Smooth muscle cell of the brain vasculature (primary cell): ENCODE measurements at places on chromosomes 12 and 14.

DNA sequence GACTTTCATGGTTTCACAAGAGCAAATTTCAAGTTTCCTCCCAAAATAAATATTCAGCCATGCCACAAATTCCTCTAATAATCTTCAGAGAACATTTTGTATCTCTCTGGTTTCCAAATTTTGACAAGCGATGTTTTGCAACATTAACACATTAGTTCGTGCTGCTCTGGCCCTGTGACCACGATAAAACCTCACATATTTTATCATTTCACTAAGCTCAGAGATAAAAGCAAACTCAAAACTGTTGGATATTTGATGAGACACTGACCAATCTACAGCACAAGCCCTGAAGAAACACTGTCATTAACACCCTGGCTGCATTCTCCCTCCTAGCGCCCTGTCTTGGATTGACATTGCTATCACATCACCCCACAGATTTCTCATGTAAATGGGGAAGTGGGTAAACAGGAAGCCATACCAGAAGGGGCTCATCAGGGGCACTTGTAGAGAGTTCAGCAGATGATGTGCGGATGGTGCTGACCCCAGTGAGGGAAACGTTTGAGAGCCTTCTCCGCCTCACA lies 264.3 kb downstream of the PRKD1 start:
- DNase-seq: no peak

GRCh38 chr14:101824339-101824727 lies 62.8 kb downstream of the PPP2R5C start:
- no peak for DNase-seq

- DNase-seq: no peak
These were observed at the start of gene LMNTD1 for GRCh38 chr12:25553098-25553497. Gene LMNTD1 (minus strand): TSS chr12:25553283. CDS start chr12:25552959, 324 bp downstream.

- DNase-seq: no peak
These were observed 62.2 kb downstream of the EMP1 start for GRCh38 chr12:13258717-13259119.

GRCh38 chr12:28223025-28223554 lies 32.8 kb downstream of the CCDC91 start:
- no peak for DNase-seq

GRCh38 chr12:45557016-45557415 lies 172.5 kb upstream of the ARID2 start:
- no peak for DNase-seq

GRCh38 chr12:22046968-22047390 lies 961 bp downstream of the CMAS start:
- DNase-seq: no peak

- no peak for DNase-seq
These were observed 153.0 kb upstream of the DIO2 start for GRCh38 chr14:80364274-80364673.

GRCh38 chr12:46395388-46395787 lies 22.8 kb upstream of the SLC38A2 start:
- DNase-seq: no peak

GRCh38 chr14:95286645-95287044 lies 33.1 kb downstream of the CLMN start:
- DNase-seq: no peak

DNA sequence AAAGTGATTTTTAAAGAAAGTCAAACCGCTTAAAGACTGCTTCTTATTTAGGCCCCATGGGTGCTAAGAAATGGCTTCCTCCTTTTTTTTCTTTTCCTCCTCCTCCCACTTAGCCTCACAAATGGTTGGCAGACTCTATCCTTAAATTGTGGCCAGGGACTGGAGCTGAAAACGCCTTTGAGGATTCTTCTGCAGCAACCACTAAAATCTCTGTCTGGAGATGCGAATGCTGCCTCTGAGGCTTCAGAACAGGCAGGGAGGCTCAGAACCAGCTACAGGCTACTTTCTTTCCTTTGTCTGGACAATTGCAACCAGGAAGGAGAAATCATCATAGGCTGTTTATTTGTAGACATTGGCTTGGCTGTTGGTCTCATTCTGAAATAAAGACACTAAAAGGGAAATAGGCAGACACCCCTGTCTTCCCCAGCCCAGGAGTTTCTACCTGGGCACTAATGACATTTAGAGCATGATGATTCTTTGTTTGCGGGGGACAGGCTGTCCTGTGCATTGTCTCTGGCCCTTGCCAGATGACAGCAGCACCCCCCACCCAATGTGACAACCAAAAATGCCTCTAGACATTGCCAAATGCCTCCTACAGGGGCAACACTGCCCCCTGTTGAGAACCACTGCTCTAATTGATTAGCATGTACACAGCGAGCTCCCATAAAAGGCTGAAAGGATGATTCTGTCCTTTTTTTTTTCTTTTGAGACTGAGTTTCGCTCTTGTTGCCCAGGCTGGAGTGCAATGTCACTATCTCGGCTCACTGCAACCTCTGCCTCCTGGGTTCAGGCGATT lies 50.3 kb downstream of the MAP1LC3B2 start:
- DNase-seq: no peak

GRCh38 chr12:45648070-45648469 lies 81.4 kb upstream of the ARID2 start:
- DNase-seq: no peak

DNA sequence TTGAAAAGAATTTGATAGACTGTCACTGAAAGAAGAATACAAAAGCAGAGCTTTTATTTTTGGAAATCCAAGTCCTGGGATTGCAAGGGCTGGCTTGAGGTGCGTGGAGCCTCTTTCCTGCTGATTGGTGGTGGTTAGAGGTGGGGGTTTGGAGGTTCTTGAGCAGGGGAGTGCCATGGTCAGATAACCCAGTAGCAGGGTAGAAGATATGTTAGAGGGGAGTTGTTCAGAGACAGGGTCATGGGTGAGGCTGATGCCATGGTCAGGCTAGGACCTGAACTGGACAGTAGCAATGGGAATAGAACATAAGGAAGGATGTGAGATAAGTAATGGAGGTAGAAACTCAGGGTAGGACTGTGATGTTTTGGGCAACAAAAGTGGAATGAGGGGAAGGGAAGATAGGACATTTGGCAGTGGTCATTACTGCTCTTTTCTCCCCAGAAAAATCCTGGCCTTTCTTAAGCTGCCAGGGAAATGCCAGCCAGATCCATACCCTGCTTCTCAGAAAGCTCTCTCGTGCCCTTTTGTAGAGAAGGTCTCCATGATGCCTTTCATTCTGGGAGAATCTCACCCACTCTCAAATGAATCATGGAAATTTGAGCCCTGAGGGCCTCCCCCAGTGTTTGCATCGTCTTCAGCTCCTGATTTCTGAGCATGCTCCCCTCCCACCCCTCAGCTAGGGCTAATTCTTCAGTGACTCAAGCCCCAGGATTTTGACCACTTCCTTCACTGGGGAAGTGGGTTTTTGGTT lies 9.5 kb downstream of the EMP1 start:
- peak; percentile 83 for DNase-seq

GRCh38 chr14:23729720-23730387 lies 93.7 kb downstream of the DHRS2 start:
- DNase-seq: no peak

DNA sequence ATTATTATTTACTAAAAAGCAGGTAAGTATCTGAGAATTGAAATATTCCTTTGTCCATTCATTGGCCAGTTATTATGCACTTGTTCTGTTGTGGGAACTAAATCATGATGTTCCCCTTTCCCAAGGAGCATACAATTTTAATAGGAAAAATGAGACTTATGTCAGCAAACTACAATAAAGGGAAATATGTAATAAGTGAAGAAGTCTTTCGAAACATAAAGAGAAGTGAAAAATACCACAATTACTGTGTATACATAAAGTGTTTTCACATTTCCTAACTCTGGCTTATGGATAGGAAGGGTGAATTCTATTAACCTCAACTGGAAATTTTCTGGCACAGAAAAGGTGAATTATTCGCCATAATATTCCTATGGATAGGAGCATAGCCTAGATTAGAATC lies 78.4 kb upstream of the DNM1L start:
- DNase-seq: no peak

- DNase-seq: no peak
These were observed 43.2 kb downstream of the GALNT4 start for GRCh38 chr12:89481213-89481914.

DNA sequence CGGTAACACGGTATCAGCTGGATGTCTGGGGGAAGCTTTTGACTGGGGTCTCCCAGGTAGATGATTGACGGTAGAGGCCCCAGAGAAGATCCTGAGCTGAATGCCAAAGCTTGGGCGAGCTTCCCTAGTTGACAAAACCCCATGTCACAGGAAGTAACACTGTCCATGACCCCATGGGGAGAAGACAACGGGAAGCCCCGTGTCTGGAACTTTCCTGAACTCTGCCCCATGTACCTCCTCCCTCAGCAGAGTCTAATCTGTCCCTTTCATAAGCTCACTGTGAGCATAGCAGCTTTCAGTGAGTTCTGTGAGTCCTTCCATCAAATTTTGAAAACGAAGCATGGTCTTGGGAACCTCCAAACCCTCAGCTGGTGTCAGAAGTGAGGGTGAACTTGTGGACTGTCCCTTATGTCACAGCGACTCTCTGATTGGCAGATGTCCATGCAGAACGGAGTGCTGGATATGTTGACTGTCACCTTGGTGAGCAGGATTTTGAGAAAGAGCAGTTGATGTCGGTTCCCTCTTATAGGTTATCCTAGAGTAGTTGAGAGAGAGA lies 29.7 kb upstream of the BEGAIN start:
- no peak for DNase-seq

DNA sequence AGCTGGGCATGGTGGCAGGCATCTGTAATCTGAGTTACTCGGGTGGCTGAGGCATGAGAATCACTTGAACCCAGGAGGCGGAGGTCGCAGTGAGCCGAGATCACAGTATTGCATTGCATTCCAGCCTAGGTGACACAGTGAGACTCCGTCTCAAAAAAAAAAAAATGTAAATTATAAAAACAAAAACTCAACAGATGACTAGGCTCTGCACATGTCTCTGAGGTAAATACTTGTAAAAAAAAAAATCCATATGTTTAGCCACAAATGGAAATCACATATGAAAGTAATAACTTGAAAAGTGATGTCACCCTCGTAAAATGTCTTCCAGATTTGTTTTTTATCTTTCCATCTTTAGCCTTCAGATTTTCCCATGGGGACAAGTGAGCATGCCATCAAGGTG lies 85.0 kb downstream of the KICS2 start:
- no peak for DNase-seq

DNA sequence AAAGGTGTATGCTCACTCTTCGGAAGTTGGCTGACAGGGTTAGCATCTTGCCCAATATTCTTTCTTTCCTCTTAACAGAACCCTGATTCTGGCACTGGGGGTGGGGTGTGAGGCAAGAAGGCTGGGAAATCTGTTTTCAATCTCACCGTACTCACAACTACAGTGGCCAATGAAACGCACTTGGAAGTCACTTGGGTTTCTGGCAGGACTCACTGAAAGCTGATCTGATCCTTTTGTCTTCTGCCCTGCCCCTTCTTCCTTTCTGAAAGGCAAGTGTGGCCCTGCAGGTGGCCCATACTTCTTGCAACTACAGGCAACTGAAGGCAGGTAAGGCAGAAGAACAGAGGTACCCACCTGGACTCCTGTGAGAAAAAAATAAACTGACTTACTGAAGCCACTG lies 106.9 kb downstream of the STXBP6 start:
- no peak for DNase-seq

GRCh38 chr12:59196989-59197388 lies 276.7 kb upstream of the LRIG3 start:
- no peak for DNase-seq

- no peak for DNase-seq
These were observed 164.6 kb downstream of the TMEM117 start for GRCh38 chr12:44000309-44000952.

DNA sequence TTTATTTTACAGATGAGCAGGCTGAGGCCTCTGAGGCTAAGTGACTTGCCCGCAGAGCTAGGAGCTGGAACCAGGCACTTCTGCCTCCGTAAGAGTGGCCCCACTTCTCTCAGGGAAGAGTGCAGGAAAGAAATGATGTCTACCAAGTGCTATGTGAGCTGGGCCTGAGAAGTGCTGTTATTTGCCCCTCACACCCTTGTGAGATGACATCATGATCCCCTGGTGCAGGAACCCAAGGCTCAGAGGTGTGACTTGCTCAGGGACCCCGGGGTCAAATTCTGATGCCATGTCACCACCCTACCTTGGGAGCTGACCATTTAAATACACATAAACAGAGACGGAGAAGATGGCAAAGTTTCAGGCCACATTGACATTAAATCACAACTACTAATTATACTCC lies 63.7 kb upstream of the DDX11 start:
- DNase-seq: no peak

DNA sequence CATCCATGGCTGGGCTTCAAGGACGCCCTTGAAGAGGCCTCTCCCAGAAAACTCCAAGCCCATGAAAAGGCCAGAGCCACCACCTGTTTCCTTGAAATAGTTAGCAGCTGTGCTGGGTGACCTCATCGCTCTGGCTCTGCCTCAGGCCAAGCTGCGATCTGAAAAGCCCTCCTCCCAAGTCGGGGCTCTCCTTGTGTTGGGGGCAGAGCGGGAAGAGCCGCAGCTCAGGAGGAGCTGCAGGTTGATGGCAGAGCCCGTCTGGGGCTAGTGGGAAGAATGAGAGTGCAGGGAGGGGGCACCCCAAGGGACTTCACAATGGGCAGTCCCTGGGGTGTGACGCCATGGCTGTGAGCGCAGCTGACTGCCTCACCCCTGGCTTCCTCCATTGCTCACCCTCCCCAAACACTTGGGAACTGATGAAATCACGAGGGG lies 50.0 kb upstream of the STON2 start:
- DNase-seq: no peak

GRCh38 chr14:105335735-105336476 lies 21.4 kb downstream of the PACS2 start:
- no peak for DNase-seq

DNA sequence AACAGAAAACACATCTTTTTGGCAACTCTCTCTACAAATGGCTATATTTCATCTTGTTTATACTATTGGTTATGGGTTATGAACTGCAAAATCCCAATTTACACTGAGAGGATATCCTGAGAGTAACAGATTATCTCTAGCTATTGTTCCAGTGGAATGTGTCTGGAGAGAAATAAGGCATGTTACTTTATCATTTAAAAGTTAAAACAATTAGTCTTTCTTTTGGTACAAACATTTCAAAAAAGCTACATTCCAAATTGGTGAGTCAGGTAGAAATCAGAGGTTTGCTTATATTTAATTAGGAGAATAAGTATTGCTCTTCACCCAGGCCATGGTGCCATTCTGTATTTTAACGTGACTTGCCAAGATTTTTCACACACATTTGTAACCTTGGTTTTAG lies 411.6 kb downstream of the CCER1 start:
- no peak for DNase-seq

- DNase-seq: no peak
These were observed 57.8 kb upstream of the VRK1 start for GRCh38 chr14:96739200-96739910.

DNA sequence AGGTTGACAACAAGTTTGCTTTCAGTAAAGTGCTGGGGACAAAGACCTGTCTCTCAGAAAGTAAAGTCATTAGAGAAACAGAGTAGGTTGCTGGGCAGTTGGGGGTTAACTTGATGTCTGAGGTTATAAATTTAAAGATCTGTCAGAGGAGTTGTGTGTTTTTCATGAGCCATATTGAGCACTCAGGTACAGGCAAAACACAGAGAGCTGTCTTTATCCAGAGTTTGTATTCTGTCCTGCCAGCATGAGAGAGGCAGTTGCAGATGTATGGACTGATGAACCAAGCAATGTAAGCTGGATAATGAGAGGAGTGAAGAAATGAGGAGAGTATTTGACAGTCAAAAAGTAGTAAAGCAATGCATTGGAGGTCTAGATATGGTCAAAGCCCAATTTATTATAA lies 156.7 kb downstream of the SLC41A2 start:
- no peak for DNase-seq

- peak; percentile 54 for DNase-seq
These were observed 9.5 kb upstream of the BDKRB1 start for GRCh38 chr14:96246539-96246847.
